ENCODE measurements at places on chromosomes 2 and 18.
A peak's percentile ranks its signal among the peaks of the same experiment; 100 is the strongest.

- DNase-seq = no peak
Measured at GRCh38 chr2:144170179-144170578, 349.7 kb downstream of the ZEB2 start.

DNA sequence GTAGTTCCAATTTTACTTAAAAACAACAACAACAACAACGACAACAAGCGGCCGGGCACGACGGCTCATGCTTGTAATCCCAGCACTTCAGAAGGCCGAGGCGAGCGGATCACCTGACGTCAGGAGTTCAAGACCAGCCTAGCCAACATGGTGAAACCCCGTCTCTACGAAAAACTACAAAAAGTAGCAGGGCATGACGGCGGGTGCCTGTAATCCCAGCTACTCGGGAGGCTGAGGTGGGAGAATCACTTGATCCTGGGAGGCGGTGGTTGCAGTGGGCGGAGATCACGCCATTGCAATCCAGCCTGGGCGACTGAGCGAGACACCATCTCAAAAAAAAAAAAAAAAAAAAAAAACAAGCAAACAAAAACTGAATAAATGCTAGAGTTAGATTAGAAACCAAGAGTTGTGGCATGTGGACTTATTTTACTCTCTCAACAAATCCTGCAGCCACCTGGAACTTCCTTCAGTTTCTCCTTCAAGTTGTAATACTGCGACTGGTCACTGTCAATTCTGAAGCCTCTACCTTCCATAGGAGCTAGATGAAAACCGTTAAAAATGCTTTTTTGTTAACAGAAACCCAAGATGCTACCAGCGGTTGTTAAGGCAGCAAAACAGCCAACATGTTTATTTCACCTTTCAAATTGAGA lies 1.3 kb downstream of the ATP5F1A start:
- no peak for DNase-seq

DNA sequence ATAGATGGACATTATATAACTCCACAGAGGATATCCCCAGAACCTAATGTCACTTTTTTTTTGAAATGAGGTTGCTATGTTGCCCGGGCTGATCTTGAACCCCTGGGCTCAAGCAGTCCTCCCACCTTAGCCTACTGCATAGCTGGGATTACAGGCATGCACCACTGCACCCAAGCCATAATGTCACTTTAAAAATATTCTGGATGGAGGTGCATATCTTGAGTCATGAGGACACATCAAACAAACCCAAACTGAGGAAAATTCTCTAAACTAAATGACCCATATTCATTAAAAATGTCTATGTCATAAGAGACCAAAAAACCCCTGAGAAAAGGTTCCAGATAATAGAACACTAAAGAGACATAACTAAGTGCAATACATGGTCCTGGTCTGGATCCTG lies 36.3 kb downstream of the OSGEPL1 start:
- no peak for DNase-seq

- DNase-seq = no peak
Measured at GRCh38 chr2:202121532-202122162, 48.6 kb downstream of the KIAA2012 start.

- no peak for DNase-seq
Measured at GRCh38 chr2:111250448-111251030, 129.8 kb downstream of the BCL2L11 start.

DNA sequence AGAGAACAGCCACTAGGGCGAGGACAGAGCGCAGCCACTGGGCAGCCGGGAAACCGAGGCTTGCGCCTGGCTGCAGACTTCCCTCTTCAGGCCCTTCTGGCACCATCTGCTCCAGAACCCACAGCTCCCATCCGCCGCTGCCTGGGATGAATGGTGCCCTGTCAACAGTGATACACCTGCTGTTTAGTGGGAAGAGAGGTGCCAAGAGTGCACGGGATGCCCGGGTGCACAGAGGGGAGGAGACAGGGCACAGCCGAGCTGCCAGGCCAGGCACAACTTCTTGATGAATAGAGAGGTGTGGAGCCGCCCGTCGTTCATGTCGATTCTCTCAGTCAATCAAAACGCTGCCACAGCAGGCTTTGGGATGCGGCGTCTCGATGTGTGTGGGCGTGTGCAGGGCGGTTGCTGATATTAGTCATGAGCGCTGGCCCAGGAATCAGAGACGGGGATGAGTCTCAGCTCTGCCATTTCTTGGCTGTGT lies 39.5 kb downstream of the RRM2 start:
- DNase-seq = peak; percentile 47

DNA sequence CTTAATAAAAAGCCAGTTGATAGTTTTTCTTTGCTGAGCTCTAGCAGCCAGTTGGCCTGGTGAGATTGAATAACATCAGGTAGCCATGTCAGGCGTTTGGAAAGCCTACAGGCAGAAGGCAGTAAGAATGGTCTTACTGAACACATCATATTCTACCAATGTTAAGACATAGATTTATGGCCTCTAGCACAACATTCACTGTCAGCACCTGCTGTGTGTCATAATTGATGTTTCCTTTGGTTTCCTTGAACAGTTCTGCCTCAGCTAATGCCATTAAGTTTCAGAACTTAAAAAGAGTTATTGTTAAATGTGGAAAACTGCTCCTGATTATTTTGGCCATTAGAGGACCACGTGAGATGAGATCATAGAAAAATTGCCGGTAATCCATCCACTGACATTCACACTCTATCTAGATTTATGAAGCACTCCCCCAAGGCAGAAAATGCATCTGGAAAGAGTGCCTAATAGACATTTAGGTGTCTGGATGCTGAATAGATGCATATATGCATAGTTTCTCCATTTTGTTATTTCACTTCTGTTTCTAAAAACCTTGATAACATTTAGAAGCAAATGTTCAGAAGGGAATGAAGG lies 434.7 kb downstream of the PTPRM start:
- no peak for DNase-seq

GRCh38 chr2:98580656-98581284 lies 27.5 kb downstream of the COA5 start:
- DNase-seq = no peak

DNA sequence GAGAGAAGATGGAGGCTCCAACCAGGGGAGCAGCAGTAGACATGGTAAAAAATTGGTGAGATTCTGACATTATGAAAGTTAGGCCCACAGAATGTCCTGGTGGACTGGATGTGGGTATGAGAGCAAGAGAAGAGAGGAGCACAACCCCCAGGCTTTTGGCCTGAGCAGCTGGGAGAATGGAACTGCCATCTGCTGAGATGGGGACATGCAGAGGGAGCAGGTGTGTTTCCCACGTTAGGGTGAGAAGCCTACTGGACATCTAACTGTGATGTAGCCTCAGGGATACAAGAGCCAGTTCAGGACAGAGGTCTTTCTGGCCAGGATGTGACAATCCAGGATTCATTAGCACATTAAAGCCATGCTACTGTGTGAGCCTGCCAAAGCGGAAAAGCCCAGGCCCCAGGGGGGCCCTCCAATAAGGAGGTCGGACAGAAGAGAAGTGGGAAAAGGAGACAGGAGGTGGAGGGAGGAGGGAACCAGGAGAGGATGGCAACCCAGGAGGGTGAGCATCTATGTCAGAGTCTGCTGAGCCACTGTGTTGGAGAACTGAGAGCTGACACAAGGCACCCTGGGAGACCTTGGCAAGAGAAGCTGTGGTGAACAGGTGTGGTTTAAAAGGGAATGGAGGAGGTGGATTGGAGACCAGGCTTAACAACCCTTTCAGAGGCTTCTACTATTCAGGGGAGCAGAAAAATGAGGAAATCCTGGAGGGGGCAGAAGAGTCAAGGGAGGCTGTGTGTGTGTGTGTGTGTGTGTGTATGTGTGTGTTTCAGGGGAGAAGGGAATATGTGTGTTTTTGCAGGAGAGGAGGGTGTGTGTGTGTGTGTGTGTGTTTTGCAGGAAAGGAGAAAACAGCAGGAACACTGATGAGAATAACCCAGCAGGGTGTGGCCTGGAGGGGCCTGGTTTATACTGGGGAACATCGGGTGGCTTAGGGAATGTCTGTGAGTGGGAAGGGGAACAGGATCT lies 10.5 kb downstream of the CYB5A start:
- DNase-seq = peak; percentile 81

GRCh38 chr2:160498137-160498536 lies 4.5 kb upstream of the RBMS1 start:
- DNase-seq = no peak
